ENCODE measurements at places on chromosomes 13 and 19. TPM values are rescaled to one million over a fixed set of nuclear protein-coding genes. Genes with fewer than 3 reads are reported as not detected.

GNG7 gene
- total RNA-seq = under 0.01 TPM

HIF3A gene
- not detected for total RNA-seq

CFAP97D2 gene
- total RNA-seq = not detected

PNMA8A gene
- total RNA-seq = 0.24 TPM

KASH5 gene
- not detected for total RNA-seq

ZNF44 gene
- total RNA-seq = 7.3 TPM

ZNF560 gene
- under 0.01 TPM for total RNA-seq

UNC13A gene
- not detected for total RNA-seq

THAP8 gene
- 2.3 TPM for total RNA-seq

PNMA8B gene
- total RNA-seq = not detected

All from mammary epithelial cell (primary cell).